ENCODE measurements at places on chromosomes 3 and 15. TPM values are rescaled to one million over a fixed set of nuclear protein-coding genes. Genes with fewer than 3 reads are reported as not detected.

PLIN1 gene
- total RNA-seq, result 0.13 TPM

ST3GAL6 gene
- total RNA-seq, result 5.8 TPM

SLC24A5 gene
- total RNA-seq, result 0.04 TPM

DNA sequence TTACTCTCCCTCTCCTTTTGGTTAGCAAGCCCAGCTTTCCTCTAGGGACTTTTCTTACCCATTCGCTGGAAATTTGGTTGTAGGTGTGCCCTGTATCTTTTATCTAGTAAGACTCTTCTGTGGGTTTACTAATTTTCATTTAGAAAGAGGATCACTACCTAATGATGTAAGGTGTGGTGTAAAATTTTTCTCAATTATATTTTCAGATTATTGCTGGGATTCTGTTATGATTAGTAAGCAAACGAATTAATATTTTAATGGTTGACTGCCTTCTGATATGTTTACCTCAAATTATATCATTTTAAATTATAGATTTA lies 28.5 kb downstream of the PLCL2 start:
- H3K27ac ChIP-seq, result no peak overlapping the region
- no peaks in the 10 kb centered on the region for H3K36me3 ChIP-seq
- no peak for DNase-seq

DNA sequence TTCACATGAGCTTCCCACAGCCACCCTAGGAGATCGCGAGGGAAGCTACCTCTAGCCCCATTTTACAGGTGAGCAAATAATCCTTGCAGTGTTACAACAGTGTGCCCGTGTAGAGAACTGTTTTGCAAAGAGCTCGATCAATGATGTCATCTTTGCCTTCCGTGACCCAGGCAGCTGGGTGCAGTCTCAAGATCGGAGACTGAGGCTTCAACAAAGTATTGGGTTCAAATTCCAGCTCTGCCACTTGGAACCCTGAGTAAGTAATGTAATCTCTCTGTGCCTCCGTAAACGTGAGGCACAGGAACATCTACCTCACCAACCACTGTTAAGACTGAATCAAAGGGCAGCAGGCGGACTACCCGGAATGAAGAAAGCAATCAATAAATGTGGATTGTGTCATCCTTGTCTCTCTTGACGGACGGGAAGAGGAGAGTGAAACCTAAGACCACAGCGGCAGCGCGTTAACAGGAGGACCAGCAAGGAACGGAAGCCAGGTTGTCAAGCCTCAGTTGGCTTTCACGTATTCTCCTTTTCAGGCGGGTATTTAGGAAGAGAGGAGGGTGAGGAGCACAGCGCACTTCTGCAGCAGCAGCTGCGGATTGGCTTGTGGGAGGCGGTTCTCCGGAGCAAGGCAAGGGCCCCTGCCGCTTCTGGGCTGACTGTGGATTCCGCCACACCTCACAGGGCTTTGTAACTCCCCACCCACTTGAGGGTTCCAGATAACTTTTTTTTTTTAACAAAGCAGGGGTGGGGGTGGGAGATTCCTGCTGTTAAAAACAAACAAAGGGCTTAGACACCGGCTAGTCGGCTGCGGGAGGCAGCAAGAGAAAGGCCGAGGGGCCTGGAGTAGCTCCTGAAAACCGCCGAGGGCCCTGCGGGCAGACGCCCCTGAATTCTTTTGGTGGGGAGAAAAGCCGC lies 1.5 kb upstream of the SMAD3 start:
- H3K4me1 ChIP-seq, result peaks cover 45% of the 10 kb centered on the region
- peak; percentile 79 for DNase-seq
- H3K27ac ChIP-seq, result peak overlapping the region; percentile 88
- peaks cover 4% of the 10 kb centered on the region for H3K36me3 ChIP-seq
- H3K4me3 ChIP-seq, result peak overlapping the region; percentile 54

GRCh38 chr15:93282808-93283207 lies 193.8 kb upstream of the RGMA start:
- H3K36me3 ChIP-seq, result no peaks in the 10 kb centered on the region
- H3K27me3 ChIP-seq, result no peaks in the 10 kb centered on the region
- no peak overlapping the region for H3K4me3 ChIP-seq
- no peak overlapping the region for H3K27ac ChIP-seq
- peaks cover 22% of the 10 kb centered on the region for H3K4me1 ChIP-seq

- H3K27me3 ChIP-seq, result no peaks in the 10 kb centered on the region
- peak overlapping the region; percentile 71 for H3K27ac ChIP-seq
- peaks cover 8% of the 10 kb centered on the region for H3K36me3 ChIP-seq
- peak overlapping the region; percentile 22 for H3K4me3 ChIP-seq
- peaks cover 6% of the 10 kb centered on the region for H3K4me1 ChIP-seq
Measured at GRCh38 chr3:183449391-183449790, 21.0 kb upstream of the MCF2L2 start.

GRCh38 chr3:165404357-165405027 lies 208.3 kb upstream of the SLITRK3 start:
- no peak for DNase-seq
- H3K4me1 ChIP-seq, result no peaks in the 10 kb centered on the region
- H3K4me3 ChIP-seq, result no peak overlapping the region
- H3K36me3 ChIP-seq, result no peaks in the 10 kb centered on the region
- no peaks in the 10 kb centered on the region for H3K27me3 ChIP-seq
- H3K27ac ChIP-seq, result no peak overlapping the region

- H3K36me3 ChIP-seq, result no peaks in the 10 kb centered on the region
- no peaks in the 10 kb centered on the region for H3K27me3 ChIP-seq
- H3K27ac ChIP-seq, result no peak overlapping the region
- DNase-seq, result peak; percentile 78
Measured at GRCh38 chr3:43379343-43379742, 93.0 kb downstream of the SNRK start.

- H3K36me3 ChIP-seq, result no peaks in the 10 kb centered on the region
- no peaks in the 10 kb centered on the region for H3K4me1 ChIP-seq
- peaks cover 3% of the 10 kb centered on the region for H3K27me3 ChIP-seq
- no peak for DNase-seq
Measured at GRCh38 chr3:5063724-5064123, 58.4 kb upstream of the ARL8B start.

DNA sequence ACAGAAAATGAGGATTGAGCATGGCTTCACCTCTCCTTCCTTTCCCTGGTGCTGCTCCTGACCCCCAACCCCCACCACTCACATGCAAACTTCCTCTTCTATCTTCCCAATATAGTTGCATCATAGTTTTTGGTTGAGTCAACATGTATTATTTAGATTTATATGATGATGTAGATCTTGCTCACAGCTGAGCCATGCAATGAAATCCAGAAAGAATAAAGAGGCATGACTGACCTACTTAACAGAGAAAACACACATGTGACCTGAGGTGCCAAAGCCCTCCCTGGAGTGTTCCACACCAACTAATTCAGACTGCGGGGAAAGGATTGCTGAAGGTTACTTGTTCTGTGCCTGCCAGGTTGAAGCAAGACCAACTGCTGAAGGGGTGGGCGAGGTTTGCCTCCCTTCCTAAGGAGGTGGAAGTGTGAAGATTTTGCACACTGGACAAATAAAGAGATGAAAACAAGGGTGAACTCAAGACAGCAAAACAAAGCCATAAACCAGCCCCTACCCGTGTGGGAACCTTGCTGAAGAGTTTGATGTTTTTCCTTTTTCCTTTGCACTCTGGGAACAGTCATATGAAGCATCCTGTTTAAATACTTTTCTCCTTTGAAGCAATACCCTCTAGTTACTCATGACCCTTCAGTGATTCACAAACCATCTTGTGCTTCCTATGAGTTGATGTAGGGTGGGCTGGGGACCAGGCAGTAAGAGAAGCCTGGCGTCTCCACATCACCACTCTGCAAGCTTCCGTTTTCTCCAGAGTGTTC lies 155.2 kb upstream of the UBE2E1 start:
- no peaks in the 10 kb centered on the region for H3K4me1 ChIP-seq
- DNase-seq, result peak; percentile 39
- H3K36me3 ChIP-seq, result no peaks in the 10 kb centered on the region
- no peak overlapping the region for H3K27ac ChIP-seq
- H3K4me3 ChIP-seq, result no peak overlapping the region

All from muscle of leg (tissue), 16 donors.